ENCODE measurements at places on chromosomes 5 and 9.
A peak's percentile ranks its signal among the peaks of the same experiment; 100 is the strongest.

- no peak for DNase-seq
Measured at GRCh38 chr9:84255696-84256095, 84.9 kb downstream of the SLC28A3 start.

DNA sequence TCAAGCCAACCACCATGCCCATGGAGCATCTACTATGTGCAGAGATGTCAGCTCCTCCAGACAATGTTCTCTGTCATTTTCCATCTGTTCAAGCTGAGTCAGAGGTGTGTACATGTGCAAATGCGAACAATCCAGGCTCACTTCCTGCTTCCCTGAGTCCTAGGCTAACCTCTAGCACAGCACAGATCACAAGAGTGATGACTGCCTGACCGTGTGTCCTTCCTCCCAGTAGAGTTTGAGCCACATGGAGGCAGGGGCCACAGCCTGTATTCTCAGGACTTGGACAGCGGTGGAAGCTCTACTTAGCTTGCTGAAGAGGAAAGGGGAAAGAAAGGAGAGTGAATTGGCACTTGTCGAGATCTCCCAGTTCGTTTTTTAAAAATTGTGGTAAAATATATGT, 87.2 kb downstream of the KCNIP1 start:
- DNase-seq, result no peak

DNA sequence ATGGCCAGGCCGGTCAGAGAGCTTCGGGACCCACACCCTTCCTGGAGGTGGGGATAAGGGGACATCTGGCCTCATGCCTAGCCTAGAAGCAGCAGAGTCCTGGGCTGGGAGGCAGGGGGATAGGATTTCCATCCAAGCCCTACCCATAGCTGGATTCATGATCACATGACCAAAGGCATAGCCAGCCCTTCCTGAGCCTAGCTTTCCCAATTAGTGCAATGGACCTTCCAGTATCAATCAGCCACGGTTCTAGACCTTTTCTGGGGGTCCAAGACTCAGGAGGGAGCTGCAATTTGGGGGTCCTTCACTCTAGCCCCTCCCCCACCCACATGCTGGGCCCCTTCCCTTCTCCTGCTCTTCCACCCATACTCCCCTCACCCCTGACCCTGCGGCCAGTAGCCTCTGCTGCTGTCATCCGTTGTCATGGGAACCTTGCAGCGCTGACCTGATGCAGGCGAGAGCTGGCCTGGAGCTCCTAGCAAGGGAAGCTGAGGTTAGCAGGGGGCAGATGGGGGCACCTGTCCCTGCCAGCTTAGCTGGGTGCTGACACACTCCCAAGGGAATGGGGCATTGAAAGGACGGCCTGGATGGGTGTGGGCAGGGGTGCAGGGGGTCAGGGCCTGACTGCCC, 44.6 kb downstream of the CXXC5 start:
- DNase-seq, result no peak

- DNase-seq, result no peak
Measured at GRCh38 chr9:107112707-107113243, 170.3 kb upstream of the RAD23B start.

- no peak for DNase-seq
Measured at GRCh38 chr5:545641-546375, 21.6 kb upstream of the SLC9A3 start.

DNA sequence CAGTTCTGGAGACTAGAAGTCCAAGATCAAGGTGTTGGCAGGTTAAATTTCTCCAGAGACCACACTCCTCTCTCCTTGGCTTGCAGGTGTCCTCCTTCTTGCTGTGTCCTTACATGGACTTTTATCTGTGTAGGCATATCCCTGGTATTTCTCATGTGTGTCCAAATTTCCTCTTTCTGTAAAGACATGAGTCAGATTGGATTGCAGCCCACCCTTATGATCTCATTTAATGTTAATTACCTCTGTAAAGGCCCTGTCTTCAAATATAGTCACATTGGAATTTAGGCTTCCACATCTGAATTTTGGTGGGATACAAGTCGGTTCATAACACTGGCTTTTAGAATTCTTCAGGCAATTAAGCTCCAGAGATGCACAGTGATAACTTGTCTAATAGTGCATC, 322.2 kb upstream of the GRIA1 start:
- no peak for DNase-seq

DNA sequence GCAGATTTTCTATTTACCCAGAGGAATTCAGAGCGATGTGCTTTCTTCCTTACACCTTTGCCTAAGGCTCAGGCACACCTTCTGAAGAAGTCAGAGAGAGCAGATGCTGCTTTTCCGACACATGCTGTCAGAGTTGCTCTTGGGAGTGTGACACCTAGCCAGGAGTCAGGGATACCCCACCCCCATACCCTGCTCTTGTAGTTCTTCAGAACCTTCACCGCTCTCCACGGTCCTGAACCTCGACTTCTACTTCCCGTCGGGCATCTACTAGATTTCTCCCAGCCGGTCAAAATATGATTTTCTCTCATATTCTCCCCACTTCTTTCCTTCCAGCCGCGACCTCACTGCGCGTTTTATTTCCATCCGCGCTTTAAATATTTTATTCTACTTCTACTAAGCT, 1.7 kb downstream of the GRIN3A start:
- no peak for DNase-seq

DNA sequence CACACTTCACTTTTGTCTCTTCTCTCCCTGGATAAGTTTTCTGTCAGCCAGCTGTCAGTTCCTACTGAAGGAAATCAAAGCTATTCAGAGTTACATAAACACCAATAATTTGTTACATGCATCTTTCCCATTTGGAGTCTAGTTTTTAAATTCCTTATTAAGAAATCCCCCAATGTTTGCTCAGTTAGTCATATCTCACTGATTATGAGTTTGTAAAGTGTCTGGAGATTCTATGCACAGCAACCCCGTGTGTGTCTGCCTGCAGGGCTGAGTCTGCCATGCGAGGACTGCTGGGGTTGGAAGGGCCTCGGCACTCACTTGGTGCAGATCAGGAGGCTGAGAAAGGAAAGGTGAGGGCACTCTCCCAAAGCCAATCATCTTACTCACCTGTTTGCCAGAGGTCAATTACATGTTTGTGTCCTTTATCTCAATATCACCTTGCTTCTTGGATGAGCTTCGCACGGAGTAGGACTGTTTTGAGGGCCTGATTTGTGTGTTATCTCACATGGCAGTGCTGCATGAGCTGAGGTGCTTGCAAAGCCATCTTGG, 3.3 kb downstream of the ANKRD34B start:
- DNase-seq, result no peak

- no peak for DNase-seq
Measured at GRCh38 chr9:8457055-8457454, 657.5 kb upstream of the DMAC1 start.

DNA sequence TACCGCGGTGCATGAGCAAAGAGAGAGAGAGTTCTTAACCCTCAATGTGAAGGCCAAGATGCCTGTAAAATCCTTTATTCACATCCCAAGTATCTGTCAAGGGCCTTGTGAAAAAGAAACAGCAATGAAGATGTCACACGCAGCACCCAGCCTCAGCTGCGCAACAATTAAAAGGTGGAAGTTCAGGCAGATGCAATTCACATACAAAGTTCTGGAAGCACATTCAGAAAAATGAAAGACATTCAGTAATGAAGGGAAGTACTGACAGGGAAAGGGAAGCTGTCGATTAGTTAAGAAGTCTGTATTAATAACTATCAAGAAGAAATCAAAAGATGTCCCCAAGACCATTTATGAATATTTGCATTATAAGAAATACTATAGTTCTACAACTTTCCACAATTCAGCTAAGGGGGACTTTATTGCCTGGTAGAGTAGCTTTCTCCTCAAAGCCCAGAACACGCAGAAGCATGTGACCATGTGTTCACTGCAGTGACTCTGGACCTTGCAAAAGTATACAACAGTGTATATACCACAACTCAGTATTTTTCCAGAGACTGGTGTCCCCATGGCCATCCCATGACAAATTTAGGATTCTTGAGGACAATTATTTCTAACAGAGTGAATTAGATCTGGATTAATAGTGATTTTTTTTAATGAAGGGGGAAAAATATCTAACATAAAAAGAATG, 137.5 kb downstream of the CDK5RAP2 start:
- DNase-seq, result no peak

- no peak for DNase-seq
Measured at GRCh38 chr5:176897263-176897662, 1.9 kb downstream of the HK3 start.

DNA sequence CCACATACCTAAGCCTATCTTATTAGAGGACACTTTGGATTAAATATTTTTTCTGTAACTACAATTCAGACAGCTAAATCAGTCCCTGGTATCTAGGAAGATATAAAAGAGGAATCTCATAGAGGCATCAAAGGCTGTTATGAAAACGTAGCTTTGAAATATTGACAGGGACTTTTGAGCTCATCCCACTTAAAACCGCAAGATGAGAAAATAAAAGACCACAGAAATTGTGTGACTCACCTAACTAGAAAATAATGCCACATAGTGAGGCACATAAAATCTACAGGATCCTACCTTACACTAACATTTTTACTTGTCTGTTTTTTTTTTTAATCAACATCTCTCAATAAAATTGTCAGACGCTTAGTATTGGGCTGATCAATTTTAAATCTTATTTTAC, 686.5 kb upstream of the COX7C start:
- DNase-seq, result no peak

- DNase-seq, result no peak
Measured at GRCh38 chr5:76626738-76627137, 3.5 kb upstream of the F2RL2 start.

- peak; percentile 5 for DNase-seq
Measured at GRCh38 chr5:82165740-82166530, 112.2 kb downstream of the RPS23 start.

- DNase-seq, result no peak
Measured at GRCh38 chr9:82116556-82116955, 128.0 kb downstream of the SPATA31D1 start.

- no peak for DNase-seq
Measured at GRCh38 chr5:100950985-100951384, 47.9 kb upstream of the ST8SIA4 start.

- DNase-seq, result no peak
Measured at GRCh38 chr5:159504857-159505304, 174.6 kb upstream of the IL12B start.

DNA sequence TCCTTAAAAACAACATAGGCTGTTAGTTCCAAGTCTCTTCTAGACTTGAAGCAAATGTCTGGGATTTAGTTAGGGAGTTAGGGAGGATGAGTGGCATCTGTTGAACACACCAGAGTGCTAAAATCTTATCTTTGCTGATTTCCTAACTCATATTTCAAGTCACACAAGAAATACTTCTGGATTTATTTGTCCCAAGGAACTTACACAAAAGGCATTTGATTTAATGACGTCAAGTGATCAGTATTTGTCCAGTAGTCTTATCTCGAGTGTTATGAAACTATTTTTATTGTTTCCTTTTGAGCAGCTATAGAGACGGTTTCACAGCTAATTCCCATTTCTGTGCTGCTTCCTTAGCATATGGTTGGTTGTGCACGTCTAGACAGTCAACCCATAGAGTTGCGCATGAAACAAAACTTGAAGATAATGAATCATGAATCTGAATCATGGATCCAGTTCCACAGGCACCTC, 140.5 kb upstream of the TUT7 start:
- no peak for DNase-seq

GRCh38 chr5:8213701-8214240, 344.8 kb downstream of the MTRR start:
- DNase-seq, result no peak

GRCh38 chr9:11199335-11199734, 586.5 kb upstream of the PTPRD start:
- DNase-seq, result no peak

- no peak for DNase-seq
Measured at GRCh38 chr5:50365426-50366251, 75.4 kb downstream of the EMB start.

DNA sequence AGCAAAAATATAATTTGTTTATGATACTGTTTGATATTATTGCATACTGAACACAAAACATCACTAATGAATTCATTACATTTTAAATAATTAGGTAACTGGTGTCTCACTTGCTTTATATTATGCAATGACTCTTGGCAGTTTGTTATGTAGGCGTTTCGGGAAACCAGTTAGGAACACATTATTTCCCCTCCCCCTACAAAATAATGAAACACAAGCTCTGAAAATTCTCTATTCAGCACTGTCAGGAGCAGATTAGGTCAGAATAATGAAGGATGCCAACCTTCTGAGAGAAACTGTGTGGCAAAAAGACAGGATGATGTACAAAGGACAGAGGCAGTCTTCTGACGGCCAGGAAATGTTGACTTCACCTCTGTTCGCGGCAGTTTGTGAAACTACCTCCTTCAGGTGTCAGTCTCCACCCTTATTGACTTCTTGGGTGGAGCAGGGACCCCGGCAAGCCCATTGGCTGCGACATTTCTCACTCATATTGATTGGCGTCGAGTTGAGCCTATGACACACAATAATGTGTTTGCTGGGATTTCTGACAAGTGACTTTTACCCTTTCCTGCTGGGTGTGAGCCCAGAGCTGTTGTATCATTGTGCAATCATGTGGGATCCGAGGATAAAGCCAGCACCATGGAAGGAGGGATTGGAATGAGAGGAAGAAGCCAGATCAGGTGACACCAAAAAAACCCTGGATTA, 33.9 kb downstream of the SH3PXD2B start:
- no peak for DNase-seq

GRCh38 chr5:32828492-32828891, 117.4 kb downstream of the NPR3 start:
- no peak for DNase-seq

DNA sequence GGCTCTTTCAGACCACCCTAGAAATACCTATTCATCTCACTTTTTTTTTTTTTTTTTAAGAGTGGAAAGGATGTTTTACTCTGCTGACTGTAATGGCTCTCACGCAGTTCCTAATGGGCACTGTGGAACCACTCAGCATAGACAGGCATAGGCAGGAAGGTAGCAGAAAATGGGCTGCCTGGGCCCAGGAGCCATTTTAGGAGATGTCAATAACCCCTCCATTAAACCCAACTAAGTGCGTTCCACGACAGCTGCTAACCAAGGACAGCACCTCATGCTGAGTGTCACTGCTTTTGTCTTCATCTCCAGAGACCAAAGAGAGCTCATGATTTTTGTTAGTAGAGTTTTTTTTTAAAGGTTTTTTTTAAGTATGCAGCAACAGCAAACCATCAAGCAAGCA, 15.3 kb downstream of the MAP1B start:
- DNase-seq, result no peak
